Body of pancreas (tissue), 4 donors: ENCODE measurements at places on chromosomes 6 and 20. TPM values are rescaled to one million over a fixed set of nuclear protein-coding genes. Genes with fewer than 3 reads are reported as not detected.

DNA sequence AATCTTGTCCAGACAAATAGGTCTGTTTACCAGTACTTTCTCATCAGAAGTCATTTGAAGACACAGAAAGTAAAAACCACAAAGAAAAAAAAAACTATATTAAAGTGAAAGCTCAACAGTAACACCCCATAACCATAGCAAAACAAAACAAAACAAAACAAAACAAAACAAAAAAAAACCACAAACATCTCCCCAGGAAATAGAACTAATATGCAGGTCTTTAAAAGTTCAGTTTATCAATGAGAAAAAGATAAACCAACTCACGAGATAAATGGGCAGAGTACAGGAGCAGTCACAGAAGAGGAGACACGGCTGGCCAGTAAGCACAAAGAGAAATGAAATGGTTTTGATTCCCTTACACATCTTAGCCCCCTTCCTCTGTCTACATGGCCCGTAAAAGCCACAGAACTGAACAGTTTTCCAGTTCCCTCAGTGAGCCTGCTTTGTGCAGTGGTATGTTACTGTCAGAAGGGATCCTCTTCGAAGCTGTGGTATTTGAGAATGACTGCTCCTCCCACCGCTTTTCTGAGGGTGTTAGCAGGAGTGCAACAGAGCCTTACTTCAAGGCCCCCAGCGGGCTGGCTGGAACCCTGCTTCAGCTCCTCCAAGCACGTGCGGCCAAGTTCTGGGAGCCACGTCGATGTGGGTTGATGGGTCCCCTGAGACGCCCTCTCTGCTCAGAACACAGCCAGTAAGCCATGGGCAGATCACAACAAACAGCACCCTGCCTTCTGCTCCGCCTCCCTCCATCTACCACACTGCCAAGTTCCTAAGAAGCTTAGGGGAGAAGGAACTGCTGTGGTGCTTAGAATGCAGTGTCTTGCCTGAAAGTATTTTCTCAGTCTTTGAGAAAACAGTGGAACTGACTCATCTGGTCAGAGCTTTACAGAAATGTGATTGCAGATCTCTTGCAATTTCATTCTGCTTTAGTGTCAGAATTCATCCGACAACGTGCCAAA is 14.0 kb downstream of the UST start:
- peak; percentile 36 for DNase-seq

GRCh38 chr6:160104821-160105517 is 16.6 kb upstream of the SLC22A1 start:
- DNase-seq, result no peak

- DNase-seq, result no peak
These were observed 67.2 kb downstream of the MAP3K5 start for GRCh38 chr6:136725124-136725523.

- DNase-seq, result peak; percentile 42
These were observed 58.7 kb downstream of the UTRN start for GRCh38 chr6:144343701-144344428.

EDN1 gene
- total RNA-seq, result 0.66 TPM

GRCh38 chr20:6829510-6830116 is 62.1 kb downstream of the BMP2 start:
- DNase-seq, result no peak

- no peak for DNase-seq
These were observed 27.2 kb upstream of the SNX9 start for GRCh38 chr6:157795841-157796240.

- DNase-seq, result no peak
These were observed 263.5 kb downstream of the CBLN4 start for GRCh38 chr20:55741801-55742200.

CAGE1 gene
- total RNA-seq, result 0.26 TPM

DNA sequence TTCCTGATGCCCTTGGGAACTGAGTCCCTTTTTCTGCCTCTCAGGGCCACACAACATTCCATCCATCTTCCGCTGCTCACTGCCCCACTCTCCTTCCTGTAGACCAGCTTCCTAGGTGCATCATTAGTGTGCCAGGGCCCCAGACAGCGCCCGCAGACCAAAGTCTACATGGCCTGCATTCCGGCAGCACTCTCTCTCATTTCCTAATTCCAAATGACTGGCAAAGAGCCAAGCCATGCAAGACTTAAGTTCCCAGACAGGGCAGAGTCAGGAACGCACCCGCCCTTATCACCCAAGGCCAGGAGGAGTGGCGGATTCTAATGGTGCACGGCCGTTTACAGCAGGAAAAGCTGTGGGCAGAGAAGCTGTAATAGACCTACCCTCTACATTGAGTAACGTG is 159.8 kb upstream of the ARID1B start:
- peak; percentile 65 for DNase-seq

DNA sequence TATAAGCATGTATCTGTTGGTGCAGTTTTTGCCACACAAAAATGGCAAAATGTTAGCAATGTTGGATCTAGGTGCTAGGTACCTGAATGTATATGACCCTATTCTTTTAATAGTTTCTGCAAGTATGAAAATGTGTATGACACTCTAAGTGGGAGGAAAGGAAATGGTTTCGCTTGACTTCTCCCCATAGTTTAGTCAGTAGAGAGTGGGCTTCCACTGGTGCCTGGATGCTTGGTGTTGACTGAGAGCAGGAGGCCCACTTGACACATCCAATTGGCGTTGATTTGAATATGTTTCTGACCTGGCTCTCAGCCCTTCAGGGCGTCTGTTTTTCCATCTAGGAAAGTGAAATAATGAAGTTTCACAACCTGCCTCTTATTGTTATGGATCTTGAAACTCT is 41.8 kb upstream of the GABRR1 start:
- no peak for DNase-seq

DNA sequence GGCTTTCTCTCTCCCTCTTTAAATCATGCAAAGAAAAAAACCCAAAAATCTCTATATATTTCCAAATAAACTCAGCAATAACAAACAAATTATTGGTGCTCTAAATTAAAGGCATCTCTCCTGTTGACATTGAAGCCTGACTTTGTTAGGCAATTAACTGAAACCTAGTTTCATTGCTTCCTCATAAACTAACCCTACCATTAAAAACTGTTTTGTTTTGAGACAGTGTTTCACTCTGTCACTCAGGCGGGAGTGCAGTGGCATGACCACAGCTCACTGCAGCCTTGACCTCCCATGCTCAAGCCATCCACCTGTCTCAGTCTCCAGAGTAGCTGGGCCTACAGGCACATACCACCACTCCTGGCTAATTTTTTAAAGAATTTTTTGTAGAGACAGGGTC is 34.9 kb downstream of the PIGU start:
- no peak for DNase-seq

DNA sequence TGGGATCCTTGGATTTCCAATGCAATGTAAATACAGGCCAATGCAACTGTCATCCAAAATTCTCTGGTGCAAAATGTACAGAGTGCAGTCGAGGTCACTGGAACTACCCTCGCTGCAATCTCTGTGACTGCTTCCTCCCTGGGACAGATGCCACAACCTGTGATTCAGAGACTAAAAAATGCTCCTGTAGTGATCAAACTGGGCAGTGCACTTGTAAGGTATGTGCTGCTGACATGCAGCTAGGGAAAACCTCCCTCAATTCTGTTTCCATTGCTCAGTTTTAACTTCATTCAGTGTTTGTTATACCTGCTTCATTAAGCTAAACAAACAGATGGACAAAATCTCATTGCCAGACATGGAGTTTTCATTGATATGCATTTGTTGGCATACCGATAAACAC is 397.1 kb downstream of the ARHGAP18 start:
- no peak for DNase-seq

DNA sequence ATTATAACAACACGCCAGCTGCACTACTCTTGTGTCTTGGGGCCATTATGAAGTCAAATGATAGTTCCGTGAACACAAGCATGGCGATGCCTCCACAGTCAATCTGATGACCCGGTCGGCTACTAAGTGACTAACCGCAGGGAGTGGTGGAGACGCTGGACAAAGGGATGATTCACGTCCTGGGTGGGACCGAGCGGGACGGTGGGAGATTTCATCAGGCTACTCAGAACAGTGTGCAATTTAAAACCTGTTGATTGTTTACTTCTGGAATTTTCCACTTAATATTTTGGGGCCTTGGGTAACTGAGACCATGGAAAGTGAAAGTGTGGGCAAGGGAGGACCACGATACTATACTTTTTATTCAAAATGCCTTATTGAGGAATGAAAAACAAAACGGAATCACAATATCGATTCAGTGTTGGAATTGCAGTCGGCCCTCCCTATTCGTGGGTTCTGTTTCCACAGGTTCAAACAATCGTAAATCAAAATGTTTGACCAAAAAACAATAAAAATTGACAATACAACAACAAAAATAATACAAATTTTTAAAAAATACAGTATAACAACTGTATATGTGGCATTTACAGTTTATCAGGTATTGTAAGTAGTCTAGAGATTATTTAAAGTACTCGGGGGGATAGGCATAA is 66.5 kb downstream of the MYLK4 start:
- DNase-seq, result no peak

GRCh38 chr6:15502446-15503345 is 160.1 kb downstream of the DTNBP1 start:
- no peak for DNase-seq

DNA sequence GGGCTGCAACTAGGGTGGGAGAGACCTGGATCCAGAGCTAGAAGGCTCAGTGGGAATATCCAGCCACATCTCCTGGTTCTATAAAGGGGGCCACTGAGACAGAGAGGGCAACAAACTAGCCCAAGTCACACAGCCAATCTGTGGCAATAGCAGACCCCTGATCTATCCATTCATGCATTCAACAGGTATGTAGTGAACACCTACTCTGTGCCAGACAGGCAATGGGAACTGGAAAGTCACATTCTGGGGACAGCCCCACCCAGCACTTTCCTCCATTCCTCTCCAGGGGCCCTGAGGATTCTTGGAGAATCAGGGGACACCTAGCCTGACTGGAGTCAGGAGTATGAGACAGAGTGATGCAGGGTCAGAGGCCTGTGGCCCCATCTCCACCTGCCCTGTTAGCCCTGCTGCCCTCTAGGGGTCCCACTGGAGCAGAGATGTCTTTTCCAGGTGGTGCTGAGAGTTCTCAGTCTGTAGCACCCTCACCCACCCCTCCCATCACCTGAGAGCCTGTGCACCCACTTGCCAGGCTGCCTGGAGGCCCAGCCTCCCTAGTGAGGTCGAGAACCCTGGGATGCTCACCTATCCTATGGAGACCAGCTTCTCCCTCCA is 13.6 kb downstream of the BPIFA2 start:
- no peak for DNase-seq

DNA sequence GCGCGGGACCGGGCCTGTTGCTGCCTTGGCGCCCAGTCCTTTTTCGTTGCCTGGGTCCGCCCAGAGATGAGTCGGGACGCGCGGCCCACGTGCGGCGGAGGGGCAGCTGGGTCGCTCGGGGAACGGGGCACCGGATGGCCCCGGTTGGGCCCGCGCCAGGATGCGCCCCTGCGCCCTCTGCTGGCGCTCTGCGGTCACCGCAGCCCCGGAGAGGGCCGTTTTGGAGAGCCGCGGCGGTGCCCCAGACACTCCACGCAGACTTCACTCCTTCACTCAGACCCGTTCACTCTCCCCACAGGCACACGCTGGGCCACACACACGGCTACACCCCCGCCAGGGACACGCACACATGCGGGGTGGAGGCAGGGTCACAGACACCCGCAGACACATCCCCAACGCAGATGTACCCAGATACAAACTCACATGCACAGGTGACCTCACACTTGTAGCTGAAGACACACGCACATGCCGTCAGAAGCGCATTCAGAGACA is 38.8 kb downstream of the SRC start:
- peak; percentile 39 for DNase-seq

ULBP2 gene
- total RNA-seq, result 0.26 TPM

PTCRA gene
- total RNA-seq, result not detected

- DNase-seq, result no peak
These were observed 614.5 kb downstream of the PKHD1 start for GRCh38 chr6:51472745-51473487.

C6orf52 gene
- not detected for total RNA-seq

- peak; percentile 72 for DNase-seq
These were observed 129.9 kb downstream of the LPA start for GRCh38 chr6:160534050-160534696.

- no peak for DNase-seq
These were observed 92.0 kb upstream of the PRDM1 start for GRCh38 chr6:105994118-105994590.

GRCh38 chr20:15843777-15844176 is 729.5 kb downstream of the KIF16B start:
- DNase-seq, result no peak

- peak; percentile 49 for DNase-seq
These were observed 10.6 kb downstream of the NOL4L start for GRCh38 chr20:32574296-32575226.

DNA sequence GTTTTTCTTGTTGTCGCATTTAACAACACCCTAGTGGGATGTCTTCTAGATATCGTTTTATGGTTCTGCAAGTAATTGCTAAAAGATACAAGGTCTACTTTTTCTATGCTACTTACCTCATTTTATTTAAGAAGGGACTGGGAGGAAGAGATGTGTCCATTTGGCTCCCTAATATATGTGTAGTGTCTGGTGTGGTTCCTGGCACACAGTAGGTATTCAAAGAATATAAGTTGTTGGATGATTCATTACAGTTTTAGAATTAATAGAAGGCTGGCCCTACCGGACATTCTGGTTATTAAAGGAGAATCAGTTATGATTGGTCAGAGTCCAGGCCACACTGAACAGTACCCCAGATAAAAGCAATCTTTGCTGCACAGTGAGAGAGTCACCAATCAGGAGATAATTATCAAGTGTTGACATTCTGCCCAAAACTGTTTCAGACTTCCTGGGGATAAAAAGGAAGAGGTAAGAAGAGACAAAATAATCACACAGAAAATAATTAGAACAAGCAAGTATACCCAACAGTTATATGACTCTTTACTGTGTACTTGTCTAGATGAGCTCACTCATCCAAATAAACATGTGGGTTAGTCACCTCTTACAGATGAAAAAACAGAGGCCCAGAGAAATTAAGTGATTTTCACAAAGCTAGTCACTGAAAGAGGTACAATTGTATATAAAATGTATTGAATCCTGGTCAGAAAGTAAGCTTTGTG is 7.0 kb downstream of the TMEM244 start:
- no peak for DNase-seq

DNA sequence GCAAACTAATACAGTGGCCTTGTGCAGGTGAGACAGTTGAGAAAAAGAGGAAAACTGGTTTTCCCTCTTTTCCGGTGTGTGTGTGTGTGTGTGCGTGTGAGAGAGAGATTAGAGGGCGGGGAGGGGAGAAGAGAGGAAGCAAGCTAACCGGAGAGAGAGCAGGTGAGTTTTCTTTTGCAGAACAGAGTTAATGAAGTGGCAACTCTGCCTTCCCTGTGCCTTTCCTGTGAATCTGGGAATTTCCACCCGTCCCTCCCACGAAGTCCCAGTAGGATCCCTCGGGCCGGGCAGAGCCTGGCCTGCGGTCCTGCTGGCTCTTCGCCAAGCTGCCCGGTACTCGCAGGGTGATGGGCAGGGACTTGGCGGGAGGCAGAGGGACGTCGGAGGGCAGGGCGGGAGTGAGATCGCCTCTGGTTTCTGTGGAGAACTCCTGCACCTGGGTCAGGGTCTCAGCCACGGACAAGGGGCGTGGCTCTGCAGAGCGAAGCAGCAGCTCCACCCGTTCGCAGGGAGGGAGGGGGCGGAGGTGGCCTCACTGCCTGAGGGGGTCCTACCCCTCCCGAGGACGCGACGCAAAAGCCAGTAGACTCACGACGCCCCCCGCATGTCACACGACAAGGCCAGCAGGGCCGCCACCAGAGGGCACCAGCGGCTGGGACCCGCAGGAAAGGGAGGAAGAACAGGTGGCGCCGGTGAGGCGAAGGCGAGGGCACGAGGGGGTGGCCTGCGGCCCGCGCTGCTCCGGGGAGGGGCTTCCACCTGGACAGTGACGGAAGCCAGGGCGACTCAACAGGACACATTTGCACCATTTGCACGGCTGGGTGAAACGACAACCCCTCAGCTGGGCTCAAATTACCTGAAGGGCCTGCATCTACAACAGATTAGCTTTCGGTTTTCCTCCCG is 51.2 kb upstream of the RNF182 start:
- DNase-seq, result peak; percentile 81
